Hair follicle dermal papilla cell (primary cell): ENCODE measurements at places on chromosomes 7 and 10. TPM values are rescaled to one million over a fixed set of nuclear protein-coding genes. Genes with fewer than 3 reads are reported as not detected.

KAZALD1 gene
- total RNA-seq, result 9.1 and 9.7 TPM in 2 replicates

WEE2 gene
- under 0.01 TPM in 1 of 2 replicates, not detected in the other for total RNA-seq

MGAM2 gene
- total RNA-seq, result not detected in 2 replicates

SFTPA1 gene
- total RNA-seq, result not detected in 2 replicates

MBLAC1 gene
- 1.8 and 2.9 TPM in 2 replicates for total RNA-seq

ITIH5 gene
- total RNA-seq, result 0.97 and 1.1 TPM in 2 replicates

CYP3A5 gene
- 0.32 TPM in 1 of 2 replicates, not detected in the other for total RNA-seq

CNNM1 gene
- total RNA-seq, result 0.36 and 0.97 TPM in 2 replicates

SUGCT gene
- total RNA-seq, result 10.0 and 14.1 TPM in 2 replicates

ICA1 gene
- total RNA-seq, result 0.12 and 0.32 TPM in 2 replicates
